ENCODE measurements at places on chromosomes 1 and 21. TPM values are rescaled to one million over a fixed set of nuclear protein-coding genes. Genes with fewer than 3 reads are reported as not detected.

MIXL1 gene
- 4.7 TPM for total RNA-seq

CFAP141 gene
- total RNA-seq = not detected

RIIAD1 gene
- total RNA-seq = 1.4 TPM

LRP8 gene
- total RNA-seq = 78.6 TPM

DNA sequence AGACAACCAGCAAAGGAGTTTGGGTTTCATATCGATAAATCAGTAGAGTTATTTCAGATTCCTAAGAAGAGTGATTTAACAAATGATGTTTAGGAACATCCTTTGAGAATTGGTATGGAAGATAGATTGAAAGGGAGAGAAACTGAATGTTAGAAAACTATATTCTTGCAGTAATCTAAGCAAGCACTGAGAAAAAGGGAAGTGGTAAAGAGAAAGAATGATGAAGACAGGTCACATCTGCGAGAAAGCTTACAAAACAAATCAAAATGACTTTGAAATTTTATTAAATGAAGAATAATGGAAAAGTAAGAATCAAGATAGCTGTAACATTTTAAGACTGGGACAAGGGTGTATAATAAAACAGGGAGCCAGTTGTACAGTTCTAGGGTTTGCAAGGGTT lies 177.0 kb downstream of the HS2ST1 start:
- H3K4me1 ChIP-seq = no peaks in the 10 kb centered on the region
- H3K36me3 ChIP-seq = no peaks in the 10 kb centered on the region
- no peak for DNase-seq
- H3K27me3 ChIP-seq = no peaks in the 10 kb centered on the region
- H3K4me3 ChIP-seq = no peak overlapping the region
- H3K27ac ChIP-seq = no peak overlapping the region

DNA sequence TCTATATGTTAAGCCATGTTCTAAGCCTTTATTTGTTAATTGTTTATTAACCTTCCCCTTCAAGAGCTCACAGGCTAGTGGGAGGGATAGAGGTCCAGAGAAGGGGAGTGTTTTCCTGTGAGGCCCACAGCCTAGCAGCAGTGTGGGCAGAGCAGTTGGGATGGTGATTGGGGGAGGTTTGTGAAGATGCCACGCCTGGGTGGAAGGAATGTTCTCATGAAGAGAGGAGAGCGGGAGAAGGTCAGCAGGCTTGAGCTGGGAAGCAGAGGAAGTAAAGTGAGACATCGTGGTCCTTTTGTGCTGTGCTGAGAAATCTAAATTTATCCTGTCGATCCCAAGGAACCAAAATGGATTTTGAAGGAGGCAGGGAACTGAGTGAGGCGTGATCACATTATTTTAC lies 42.6 kb downstream of the TRAPPC10 start:
- H3K27ac ChIP-seq = no peak overlapping the region
- no peaks in the 10 kb centered on the region for H3K4me1 ChIP-seq
- no peak for DNase-seq
- H3K27me3 ChIP-seq = no peaks in the 10 kb centered on the region
- H3K4me3 ChIP-seq = no peak overlapping the region

- DNase-seq = no peak
- H3K27me3 ChIP-seq = no peaks in the 10 kb centered on the region
- no peaks in the 10 kb centered on the region for H3K4me1 ChIP-seq
Observed at GRCh38 chr1:54679706-54680105, 36.0 kb upstream of the TTC4 start.

DNA sequence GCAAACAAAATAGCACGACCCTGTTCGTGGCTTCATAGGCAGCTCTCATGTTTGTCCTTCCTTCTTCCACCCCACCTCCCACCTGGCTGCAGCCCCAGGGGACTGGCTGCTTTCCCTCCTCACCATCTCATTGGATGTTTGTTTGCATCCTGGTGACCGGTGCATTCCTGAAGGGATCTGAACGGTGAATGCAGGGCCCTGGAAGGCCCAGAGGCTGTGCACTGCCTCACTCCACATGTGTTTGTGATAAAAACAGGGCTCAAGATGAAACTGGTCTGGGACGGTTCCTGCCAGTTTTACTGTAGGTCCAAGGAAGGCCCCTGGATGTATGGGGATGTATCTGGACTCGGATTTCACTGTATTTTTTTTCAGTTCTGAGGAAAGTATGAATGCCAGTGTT lies 42.8 kb downstream of the CNN3 start:
- peaks cover 4% of the 10 kb centered on the region for H3K36me3 ChIP-seq
- no peaks in the 10 kb centered on the region for H3K27me3 ChIP-seq

GRCh38 chr1:28921286-28921869 lies 7.0 kb downstream of the EPB41 start:
- no peaks in the 10 kb centered on the region for H3K36me3 ChIP-seq
- no peak overlapping the region for H3K4me3 ChIP-seq

DNA sequence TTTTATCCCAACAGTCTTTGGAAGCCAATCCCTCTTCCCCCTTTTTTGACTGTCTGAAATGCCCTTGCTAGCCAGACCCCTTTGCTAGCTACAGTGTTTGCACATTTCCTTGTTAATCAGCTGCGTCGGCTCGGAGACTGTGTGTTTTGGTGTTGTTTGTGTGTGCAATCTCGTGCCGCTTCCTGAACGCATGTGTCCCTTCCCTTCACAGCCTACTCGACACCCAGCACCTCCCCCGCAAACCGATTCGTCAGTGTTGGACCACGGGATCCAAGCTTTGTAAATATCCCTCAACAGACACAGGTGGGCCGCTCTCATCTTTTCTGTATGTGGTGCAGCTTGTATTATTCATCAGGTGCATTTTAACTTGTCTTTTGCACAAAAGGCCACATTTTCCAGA lies 298.7 kb downstream of the TM2D1 start:
- H3K27ac ChIP-seq = no peak overlapping the region
- H3K27me3 ChIP-seq = no peaks in the 10 kb centered on the region
- H3K4me3 ChIP-seq = no peak overlapping the region
- no peaks in the 10 kb centered on the region for H3K36me3 ChIP-seq
- no peak for DNase-seq
- H3K4me1 ChIP-seq = no peaks in the 10 kb centered on the region

DNA sequence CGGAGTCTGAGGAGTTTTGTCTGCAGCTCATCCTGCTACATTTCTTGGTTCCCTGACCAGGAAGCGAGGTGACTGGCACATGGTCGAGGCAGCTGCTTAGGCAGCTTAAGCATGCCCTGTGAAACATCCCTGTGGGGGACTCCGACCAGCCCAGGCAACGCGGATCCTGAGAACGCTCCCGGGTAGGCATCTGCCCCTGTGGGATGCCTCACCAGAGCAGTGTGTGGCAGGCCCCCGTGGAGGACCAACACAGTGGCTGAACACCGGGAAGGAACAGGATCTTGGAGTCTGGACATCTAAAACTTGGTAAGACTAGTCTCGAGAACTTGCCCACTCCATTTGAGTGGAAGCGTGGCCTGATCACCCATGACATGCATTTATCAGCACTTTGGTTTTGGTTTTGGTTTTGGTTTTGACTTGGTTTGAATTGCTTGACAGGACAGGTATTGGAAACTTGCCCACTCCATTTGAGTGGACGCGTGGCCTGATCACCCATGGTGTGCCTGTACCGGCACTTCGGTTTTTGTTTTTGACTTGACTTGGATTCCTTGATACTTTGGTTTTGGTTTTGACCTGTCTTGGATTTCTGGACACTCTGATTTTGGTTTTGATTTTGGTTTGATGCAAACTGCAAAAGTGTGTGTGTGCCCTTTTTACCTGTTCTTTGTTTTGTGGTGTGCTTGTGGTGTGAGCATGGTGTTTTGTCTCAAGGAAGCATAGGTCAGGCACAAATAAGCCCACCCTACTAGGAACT lies 12.2 kb upstream of the NEK2 start:
- DNase-seq = no peak
- no peak overlapping the region for H3K4me3 ChIP-seq
- H3K4me1 ChIP-seq = no peaks in the 10 kb centered on the region
- H3K27me3 ChIP-seq = no peaks in the 10 kb centered on the region

GRCh38 chr1:203251466-203251865 lies 22.0 kb upstream of the CHIT1 start:
- no peaks in the 10 kb centered on the region for H3K4me1 ChIP-seq
- DNase-seq = no peak
- H3K4me3 ChIP-seq = no peak overlapping the region
- H3K36me3 ChIP-seq = peaks cover 1% of the 10 kb centered on the region

GRCh38 chr1:19390901-19391595 lies 78.9 kb downstream of the SLC66A1 start:
- H3K4me1 ChIP-seq = no peaks in the 10 kb centered on the region
- H3K27me3 ChIP-seq = no peaks in the 10 kb centered on the region
- H3K27ac ChIP-seq = no peak overlapping the region
- H3K4me3 ChIP-seq = peak overlapping the region; percentile 25
- H3K36me3 ChIP-seq = peaks cover 1% of the 10 kb centered on the region
- no peak for DNase-seq

DNA sequence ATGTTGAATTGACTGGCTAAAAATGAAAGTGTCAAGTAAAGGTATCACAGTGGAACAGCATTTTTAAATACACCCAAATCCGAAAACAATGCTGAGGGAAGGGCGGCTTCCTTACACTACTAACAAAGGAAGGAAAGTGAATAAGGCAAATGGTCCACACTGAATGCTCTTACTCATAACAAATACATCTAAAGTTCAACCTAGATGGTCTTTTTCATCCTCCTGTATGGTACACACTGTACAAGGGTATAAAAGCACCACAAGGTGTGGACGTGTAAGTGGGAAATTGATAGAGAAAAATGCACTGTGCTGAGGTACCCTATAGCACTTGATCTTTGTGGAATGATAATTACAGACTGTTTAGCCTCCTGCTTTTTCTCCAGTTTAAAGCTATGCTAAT lies 7.1 kb upstream of the PALMD start:
- no peaks in the 10 kb centered on the region for H3K27me3 ChIP-seq
- no peaks in the 10 kb centered on the region for H3K36me3 ChIP-seq
- DNase-seq = no peak
- H3K27ac ChIP-seq = no peak overlapping the region
- no peaks in the 10 kb centered on the region for H3K4me1 ChIP-seq

All from H9 (cell line).